Right lung (tissue), 10 donors: ENCODE measurements at places on chromosomes 16 and 17. TPM values are rescaled to one million over a fixed set of nuclear protein-coding genes. Genes with fewer than 3 reads are reported as not detected.

DNA sequence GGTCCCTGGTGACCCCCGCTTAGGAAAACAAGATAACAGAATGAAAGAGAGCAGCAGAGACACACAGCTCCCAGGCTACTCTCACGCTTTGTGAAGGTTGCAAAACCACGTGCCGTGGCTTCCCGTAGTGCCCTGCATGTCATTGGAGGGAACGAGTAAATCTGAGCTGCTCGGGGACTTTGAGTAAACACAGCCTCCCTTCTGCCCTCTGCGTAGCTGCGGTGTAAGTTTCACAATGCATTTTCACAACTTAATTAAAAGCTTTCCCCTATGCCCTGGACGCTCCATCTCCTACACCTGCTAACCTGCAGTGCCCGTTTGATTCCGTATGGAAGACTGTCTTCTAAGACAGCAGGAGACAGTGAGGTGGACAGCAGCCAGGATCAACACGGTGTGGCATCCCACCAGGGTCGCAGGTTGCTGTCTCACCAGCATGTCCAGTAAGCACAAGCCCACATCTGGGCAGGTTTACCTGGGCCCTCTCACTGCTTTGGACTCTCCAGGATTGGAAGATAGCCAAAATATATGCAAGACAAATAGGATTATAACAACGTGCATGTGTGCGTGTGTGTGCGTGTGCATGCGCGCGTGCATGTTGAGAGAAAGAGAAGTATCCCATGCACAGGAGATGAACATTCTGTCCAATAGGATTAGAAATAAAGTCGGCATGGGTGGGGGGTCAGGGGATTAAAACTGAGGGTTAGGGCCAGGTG, 116.4 kb upstream of the RCVRN start:
- no peak for DNase-seq

DNA sequence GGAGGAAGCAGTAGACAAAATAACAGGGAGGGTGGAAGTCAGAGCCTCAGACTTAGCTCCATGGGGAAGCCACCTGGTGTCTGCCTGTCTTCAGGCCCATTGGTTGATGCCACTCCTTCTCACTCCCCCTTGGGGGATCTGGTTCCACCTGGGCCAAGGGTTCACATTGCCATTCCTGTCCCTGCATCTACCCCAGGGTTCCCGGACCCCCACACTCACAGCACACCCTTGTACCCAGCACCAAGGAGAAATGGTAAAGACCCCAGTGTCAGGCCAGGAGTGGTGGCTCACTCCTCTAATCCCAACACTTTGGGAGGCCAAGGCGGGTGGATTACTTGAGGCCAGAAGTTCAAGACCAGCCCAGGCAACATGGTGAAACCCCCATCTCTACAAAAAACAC, 1.0 kb upstream of the CA7 start:
- DNase-seq = no peak

DNA sequence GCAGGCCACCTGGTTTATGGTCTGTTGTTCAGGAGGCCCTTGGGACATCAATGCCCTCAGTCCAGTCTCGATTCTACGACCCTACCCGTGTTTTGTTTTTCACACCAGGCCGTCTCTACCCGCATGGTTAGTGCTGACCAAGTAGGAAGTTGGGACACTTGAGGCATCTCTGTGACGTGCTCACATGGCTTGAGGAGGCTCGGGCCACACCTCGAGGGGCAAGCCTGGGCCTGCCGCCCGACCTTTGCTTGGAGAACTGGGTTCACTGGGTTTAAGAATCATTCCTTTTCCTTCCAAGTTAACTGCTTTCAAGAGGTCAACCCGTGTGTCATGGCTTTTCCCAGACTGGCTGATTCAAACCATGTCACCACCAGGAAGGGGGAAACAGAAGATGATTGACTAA, 86.8 kb downstream of the CMIP start:
- no peak for DNase-seq

DNA sequence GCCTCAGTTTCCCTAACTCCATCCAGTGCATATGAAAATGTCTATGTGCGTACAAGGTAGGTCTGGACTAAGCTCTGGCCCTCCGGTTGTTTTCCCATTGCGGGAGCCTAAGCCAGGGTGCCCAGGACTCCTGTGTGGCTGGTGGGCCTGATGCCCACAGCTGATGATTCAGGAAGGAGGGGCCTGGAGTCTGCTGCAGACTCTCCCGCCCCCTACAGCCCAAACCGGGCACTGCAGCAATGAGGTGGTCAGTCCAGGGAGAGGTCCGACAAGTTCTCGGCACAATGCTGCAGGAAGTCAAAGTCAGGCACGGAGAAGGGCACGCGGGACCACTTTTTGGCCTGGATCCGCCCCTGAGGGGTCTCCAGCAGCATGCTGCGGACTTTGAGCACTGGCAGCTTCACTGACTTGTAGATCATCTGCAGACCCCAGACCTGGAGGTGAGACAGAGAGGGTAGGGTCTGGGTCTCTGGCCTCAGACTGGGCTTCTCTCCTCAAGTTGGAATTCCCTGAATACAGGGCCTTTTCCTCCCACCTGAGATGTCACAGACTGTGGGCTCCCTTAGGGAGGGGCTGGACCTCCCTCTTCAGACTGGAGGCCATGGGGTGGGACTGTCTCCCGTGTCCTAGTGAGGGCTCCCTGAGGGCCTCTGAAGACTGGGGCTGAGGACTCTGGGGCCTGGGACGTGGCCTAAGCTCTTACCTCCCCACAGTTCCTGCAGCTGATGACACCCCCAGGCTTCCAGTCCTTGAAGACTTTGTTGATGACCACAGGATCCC, 3.4 kb upstream of the ZNF385C start:
- no peak for DNase-seq

- DNase-seq = no peak
Observed at GRCh38 chr16:48000622-48001021, 155.2 kb downstream of the ABCC12 start.

DNA sequence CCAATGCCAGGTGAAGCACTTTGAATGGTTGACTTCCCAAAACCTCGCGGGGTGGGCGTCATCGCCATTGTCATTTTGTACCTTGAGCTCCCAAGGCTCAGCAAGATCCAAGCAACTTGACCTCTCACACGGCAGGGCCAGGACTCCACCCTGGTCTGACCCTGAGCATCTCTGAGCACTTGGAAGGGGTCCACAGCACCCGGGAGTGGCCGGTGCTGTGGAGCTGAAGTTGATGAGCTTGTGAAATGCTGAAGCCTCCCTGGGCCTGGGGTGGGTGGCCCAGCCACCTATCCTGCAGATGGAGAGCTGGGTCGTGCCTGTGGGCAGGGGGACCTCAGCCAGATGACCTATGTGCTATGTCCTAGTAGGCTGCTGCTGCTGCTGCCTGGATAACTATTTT, 283.3 kb upstream of the FOXF1 start:
- DNase-seq = no peak

DNA sequence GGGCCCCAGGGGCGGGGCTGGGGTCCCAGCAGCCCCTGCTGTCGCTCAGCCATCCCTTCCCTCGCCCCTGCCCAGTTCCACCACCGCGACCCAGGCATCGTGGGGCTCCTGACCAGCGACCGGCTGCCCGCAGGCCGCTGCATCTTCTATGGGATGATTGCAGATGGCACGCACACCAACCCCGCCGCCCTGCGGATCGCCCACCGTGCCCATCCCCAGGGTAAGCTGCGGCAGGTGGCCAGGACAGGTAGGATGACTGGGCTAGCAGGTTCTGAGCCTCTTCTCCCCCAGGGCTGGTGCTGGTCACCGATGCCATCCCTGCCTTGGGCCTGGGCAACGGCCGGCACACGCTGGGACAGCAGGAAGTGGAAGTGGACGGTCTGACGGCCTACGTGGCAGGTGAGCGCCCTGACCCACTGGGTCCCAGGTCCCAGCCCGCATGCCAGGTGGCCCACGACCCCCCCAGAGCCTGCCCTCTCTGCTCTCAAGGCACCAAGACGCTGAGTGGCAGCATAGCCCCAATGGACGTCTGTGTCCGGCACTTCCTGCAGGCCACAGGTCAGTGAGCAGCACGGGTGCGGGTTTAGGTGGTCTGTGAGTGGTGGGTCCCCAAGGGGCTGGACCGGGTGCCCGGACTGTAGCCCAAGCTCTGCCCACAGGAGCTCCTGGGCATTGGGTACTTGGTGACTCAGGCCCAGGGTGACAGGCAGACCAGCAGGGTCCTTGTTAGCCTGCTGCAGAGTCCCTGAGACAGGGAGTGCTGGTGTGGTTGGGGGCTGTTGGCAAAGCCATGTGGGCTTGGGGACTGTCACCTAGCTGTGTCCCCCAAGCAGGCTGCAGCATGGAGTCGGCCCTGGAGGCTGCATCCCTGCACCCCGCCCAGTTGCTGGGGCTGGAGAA, 2.8 kb downstream of the CEMP1 start:
- DNase-seq = no peak

DNA sequence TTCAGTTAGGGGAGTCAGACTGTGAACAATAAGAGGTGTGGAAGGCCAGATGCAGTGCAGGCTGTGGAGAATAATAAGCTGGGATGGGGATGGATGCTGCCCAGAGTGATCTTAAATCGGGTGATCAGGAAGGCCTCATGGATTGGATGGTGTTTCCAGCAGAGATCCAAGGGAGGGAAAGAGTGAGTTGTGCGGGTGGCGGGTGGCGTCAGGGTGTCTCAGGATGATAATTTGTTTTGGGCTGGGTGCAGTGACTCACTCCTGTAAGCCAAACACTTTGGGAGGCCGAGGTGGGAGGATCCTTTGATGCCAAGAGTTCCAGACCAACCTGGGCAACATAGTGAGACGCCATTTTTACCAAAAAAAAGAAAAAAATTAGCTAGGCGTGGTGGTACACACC, 7.9 kb downstream of the CLUAP1 start:
- no peak for DNase-seq

DNA sequence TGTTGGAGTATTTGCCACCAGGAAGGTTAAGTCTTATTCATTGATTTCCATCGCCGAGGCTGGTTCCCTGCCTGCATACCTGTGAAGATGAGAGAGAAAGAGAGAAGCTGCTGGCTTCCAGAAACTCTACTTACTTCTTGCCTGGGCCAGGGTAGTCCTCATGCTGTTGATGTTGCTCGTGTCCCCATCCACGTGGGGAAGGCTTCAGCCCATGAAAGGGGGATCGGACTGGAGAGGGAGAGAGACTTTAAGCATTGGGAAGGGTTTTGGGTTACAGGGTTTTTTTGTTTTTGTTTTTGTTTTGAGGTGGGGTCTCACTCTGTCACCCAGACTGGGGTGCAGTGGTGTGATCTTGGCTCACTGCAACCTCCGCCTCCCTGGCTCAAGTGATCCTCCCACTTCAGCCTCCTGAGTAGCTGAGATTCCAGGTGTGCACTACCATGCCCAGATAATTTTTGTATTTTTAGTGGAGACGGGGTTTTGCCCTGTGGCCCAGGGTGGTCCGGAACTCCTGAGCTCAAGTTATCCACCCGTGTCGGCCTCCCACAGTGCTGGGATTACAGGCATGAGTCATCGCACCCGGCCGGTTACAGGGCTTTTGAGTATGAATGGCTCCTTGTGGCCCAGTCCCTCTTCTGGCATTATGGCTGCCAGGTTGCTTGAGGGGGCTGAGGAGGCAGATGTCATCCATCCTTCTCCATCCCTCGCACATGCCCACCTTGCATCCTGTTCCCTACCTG, 26.6 kb downstream of the ITGB3 start:
- no peak for DNase-seq

DNA sequence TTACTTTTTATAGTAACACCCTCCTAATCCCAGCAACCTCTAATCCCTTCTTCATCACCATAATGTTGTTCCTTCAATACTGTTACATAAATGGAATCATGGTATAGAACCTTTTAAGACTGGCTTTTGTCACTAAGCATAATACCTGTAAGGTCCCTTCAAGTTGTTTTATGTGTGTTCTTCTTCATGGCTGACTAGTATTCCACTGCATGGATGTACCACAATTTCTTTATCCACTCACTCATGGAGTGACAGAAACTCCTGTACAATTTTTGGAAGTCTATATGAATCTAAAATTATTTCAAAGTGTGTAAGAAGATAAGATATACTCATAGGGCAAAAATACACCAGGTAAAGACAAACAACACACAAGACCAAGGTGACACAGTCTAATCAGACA, 36.8 kb downstream of the MEAK7 start:
- no peak for DNase-seq

DNA sequence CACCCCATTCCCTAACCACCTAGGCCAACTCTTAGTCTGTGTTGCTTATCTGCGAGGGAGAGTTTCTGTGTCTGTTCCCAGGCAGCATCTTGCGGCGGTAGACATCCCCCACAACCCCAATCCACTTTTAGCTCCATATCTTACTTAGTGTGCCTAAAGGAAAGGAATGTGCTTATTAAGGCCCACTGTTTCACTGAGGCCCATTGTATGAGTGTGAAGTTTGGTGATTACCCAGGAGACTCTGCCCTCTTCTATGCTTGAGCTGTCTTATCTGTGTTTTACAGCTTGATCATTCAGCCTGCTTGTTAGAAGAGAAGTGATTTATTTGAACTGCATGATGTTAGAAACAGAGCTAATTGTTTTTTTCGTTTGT, 10.3 kb upstream of the MLYCD start:
- no peak for DNase-seq

- no peak for DNase-seq
Observed at GRCh38 chr16:30853758-30854157, 40.1 kb downstream of the BCL7C start.

DNA sequence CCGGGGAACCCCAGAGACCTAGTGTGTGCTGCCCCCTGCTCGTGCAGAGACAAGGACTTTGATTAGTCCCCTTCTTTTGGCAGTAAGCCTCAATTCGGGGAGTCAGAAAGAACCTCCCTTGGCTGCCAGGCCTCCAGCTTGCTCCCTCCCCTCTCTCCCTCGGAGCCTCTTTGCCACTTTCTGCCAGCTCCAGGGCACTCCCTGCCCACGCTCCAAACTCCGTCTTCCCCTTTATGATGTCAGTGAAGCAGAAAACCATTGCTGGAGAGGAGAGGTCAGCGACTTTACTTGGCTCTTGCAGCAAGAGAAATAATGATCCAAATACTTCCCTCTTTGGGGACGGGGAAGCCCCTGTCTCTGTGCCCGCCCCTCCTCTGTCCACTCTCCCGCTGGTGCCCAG, 28.1 kb downstream of the TTYH2 start:
- DNase-seq = no peak

DNA sequence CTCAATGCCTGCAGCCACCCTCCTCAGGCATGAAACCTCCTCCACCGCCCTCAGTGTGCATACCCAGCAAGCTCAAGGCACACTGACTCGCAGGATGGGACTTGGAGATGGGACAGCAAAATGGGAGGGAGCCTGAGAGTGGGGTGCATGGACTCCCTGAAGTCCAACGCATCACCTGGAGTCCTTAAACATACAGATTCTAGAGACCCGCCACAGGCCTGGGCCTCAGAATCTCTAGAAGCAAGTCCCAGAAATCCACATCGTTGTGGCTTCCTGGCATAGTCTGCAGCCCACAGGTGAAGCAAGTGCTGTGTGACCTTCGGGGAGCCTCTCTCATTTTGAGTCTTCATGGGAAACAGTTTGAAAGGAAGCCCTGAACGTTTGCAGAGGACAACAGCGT, 3.6 kb upstream of the TBX21 start:
- no peak for DNase-seq

DNA sequence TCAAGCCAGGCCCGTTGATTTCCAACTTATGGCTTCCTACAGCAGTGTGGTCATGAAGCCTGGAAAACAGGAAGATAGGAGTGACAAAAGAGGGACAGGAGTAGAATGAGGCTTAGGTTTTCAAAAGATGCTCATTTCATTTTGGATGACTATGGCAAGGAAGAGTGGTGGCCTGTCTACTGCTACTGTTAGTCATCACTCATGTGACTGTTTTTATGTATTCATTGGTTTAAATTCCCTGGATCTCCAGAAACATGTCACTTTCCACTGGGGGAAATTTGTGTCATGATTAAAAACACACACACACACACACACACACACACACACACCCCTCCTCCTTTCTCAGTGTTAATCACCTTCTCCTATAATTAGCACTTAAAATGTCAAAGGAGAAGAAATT, 1.1 kb upstream of the CYLD start:
- DNase-seq = no peak

Gene KRTAP2-2
- polyA plus RNA-seq = not detected

Gene TPSD1
- polyA plus RNA-seq = 0.15 TPM

Gene TMEM132E
- polyA plus RNA-seq = 0.06 TPM

Gene ALG1
- 23.4 TPM for polyA plus RNA-seq
